ENCODE measurements at places on chromosomes 3 and 15.

GRCh38 chr3:142828703-142829305 lies 60.1 kb downstream of the PCOLCE2 start:
- peak; percentile 46 for DNase-seq

- DNase-seq: no peak
Observed at GRCh38 chr3:45477041-45477725, 88.8 kb downstream of the LARS2 start.

- DNase-seq: no peak
Observed at GRCh38 chr3:65568497-65568896, 470.2 kb downstream of the MAGI1 start.

- DNase-seq: no peak
Observed at GRCh38 chr3:123743121-123743520, 141.0 kb downstream of the MYLK start.

- DNase-seq: no peak
Observed at GRCh38 chr3:4495294-4496086, 2.3 kb downstream of the ITPR1 start.

GRCh38 chr15:57253082-57253481 lies 123.2 kb upstream of the CGNL1 start:
- DNase-seq: no peak

GRCh38 chr3:106206613-106207012 lies 337.8 kb upstream of the CBLB start:
- DNase-seq: no peak

DNA sequence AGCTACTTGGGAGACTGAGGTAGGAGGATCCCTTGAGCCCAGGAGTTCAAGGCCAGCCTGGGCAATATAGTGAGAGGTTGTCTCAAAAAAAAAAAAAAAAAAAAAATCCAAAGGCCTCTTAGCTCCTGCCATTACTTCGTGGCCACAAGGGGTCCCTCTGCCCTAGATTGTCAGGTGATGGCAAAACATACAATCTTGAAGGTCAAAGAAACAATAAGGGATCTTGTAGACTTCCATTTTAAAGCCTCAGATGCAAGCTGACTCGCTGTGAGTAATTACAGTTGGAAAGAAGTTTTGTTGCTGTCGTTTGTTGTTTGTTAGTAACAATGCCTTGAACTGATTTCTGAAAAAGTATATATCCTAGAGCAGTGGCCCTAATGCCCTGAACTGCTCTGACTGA lies 55.9 kb upstream of the PLCL2 start:
- DNase-seq: no peak

- DNase-seq: no peak
Observed at GRCh38 chr15:90336705-90337141, 15.4 kb upstream of the ZNF774 start.

GRCh38 chr3:147773116-147773630 lies 364.0 kb downstream of the ZIC1 start:
- no peak for DNase-seq

DNA sequence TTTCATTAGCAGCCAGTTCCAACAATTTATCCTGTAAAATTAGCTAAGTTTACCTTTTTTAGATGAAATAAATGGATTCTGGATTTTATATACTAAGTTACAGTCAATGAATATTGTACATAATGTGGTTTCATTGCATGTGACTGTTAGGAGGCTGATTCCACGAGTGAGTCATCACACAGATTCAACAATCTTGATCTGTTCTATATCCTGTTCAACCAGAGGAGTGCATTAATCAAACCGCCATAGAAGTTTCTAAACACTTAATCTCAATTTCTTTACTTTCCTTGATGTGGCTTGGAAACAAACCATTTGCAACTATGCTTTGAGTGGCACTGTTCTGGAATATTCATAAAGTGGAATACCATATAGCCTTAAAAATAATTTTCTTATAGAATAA lies 15.3 kb downstream of the DNAJC13 start:
- no peak for DNase-seq

GRCh38 chr3:52159503-52159902 lies 5.3 kb upstream of the POC1A start:
- DNase-seq: no peak

- no peak for DNase-seq
Observed at GRCh38 chr15:22810033-22810852, 23.8 kb downstream of the NIPA1 start.

DNA sequence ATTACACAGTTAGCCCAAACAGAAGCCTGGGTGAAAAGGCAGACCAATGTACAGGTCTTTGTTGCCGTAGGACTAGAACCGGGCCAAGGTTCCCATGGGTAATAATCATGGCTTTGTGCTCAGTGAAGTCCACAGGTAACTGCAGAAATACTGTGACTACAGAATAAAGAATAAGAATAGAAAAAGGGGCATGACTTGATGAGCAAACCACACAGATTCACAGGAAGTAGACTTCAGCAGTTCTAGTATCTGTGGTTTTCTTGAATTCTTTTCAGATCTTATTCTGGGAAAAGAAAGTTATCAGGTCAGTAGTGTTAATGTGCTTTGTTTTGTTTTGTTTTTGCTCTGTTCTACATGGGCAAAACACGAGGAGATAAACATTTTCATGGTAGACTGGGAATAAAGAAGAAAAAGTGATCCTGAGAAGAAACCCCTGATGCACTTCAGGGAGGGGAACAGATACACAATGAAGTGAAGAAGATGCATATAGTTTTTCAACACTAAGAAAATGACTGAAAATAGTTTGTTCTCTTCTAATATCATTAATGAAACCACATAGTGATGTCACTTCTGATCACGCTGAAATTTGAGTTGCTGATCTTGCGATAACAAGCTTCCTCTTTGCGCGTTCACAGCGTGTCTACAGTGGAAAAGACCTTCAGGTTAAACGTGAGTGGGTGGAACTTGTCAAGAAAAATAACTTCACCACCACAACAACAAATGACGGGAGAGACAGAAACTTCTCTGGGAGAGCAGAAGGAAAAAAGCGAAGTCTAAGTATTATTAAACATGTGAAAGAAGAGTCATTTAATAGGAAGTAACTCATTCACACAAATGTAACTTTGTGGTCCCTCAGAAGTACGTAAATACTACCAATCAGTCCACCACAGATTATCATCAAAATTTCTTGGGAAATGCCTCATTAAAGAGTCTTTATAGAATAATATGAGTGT lies 315.8 kb upstream of the SATB1 start:
- peak; percentile 55 for DNase-seq

- no peak for DNase-seq
Observed at GRCh38 chr3:133563186-133563591, 10.3 kb upstream of the CDV3 start.

Data from T-cell (primary cell).